Activated T-cell treated with anti-CD3 and anti-CD28 coated beads, Interleukin-2, amount 50 U/mL, for 72 hours (primary cell): ENCODE measurements at places on chromosomes 1 and 21.

GRCh38 chr1:160146107-160146506 lies 5.3 kb upstream of the ATP1A4 start:
- DNase-seq = no peak

GRCh38 chr1:223225481-223225880 lies 82.4 kb upstream of the TLR5 start:
- DNase-seq = no peak

GRCh38 chr1:115280064-115280463 lies 58.0 kb downstream of the NGF start:
- DNase-seq = peak; percentile 2

GRCh38 chr1:161187311-161187710 lies 10.0 kb upstream of the B4GALT3 start:
- no peak for DNase-seq

DNA sequence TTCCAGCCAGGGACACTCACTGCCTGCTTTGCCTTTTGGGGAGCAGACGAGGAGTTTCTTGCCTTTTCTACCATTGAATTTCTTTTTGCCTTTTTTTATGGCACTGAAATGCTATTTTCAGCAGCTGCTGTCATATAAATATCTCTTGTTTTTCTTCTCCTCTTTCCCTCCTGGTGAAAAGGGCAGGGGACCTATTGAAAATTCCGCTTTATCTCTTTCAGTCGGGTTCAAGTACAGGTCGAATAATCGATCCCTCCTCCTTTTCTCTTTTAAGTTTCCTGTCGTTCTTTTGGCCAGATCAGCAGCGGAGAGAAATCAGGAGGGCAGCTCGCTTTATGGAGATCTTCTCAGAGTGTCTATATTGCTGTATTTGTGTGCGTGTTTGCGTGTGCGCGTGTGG lies 67.4 kb upstream of the CASZ1 start:
- no peak for DNase-seq
